Hippocampal formation (tissue), 2 donors: ENCODE measurements at places on chromosomes 12 and 14.
A peak's percentile ranks its signal among the peaks of the same experiment; 100 is the strongest.

GRCh38 chr14:69153873-69154270 is 953 bp upstream of the DCAF5 start:
- DNase-seq: peak; percentile 17

DNA sequence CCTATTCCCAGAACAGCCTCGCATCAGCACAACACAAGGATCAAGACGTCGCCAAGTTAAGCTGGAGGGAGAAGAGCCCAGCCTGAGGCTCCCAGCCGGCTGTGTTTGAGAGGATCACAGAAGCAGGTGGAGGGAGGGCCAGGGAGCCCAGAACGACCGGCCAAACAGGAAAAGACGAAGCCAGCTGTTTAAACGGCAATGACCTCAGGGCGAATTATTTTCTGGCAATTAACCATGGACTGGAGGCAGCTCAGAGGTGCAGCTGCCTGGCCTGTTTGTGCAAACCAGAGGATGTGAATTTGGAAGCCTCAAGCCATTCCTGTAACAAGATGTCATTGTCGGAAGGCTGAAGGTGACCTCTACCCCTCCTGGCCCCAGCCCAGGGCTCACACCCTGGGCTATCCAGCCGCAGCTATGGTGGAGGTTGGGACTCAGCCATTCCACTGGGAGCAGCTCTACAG is 175.8 kb upstream of the PRMT8 start:
- no peak for DNase-seq

DNA sequence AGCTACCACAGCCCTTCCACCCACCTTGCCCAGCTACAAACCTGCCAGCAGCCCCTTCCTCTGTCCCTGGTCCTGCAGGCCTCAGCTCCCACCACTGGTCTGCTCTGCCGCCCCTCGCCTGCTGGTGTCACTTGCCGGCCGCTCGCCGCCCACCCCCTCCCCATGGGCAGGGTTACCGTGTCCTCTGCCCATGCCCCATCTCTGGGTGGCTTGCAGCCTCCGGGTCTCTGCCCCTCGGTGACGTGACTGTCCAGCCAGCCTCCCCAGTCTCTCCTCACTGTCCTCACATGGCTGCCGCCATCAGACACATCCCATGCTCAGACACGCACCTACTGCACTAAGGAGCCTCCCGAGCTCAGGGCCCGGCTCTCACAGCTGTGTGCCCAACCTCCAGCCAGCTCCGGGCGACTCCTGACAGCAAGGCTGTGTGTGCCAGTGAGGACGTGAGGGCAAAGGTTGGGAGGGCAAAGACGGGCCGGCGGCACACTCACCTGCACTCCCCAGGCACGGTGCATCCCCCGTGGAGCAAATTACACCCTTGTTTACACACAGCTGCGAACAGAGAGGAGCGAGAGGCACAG is 13.4 kb downstream of the JAG2 start:
- DNase-seq: no peak

GRCh38 chr14:24921903-24922302 is 128.0 kb downstream of the STXBP6 start:
- DNase-seq: no peak
